CD8-positive, alpha-beta T cell (primary cell): ENCODE measurements at places on chromosomes 6 and 20. TPM values are rescaled to one million over a fixed set of nuclear protein-coding genes. Genes with fewer than 3 reads are reported as not detected.

DNA sequence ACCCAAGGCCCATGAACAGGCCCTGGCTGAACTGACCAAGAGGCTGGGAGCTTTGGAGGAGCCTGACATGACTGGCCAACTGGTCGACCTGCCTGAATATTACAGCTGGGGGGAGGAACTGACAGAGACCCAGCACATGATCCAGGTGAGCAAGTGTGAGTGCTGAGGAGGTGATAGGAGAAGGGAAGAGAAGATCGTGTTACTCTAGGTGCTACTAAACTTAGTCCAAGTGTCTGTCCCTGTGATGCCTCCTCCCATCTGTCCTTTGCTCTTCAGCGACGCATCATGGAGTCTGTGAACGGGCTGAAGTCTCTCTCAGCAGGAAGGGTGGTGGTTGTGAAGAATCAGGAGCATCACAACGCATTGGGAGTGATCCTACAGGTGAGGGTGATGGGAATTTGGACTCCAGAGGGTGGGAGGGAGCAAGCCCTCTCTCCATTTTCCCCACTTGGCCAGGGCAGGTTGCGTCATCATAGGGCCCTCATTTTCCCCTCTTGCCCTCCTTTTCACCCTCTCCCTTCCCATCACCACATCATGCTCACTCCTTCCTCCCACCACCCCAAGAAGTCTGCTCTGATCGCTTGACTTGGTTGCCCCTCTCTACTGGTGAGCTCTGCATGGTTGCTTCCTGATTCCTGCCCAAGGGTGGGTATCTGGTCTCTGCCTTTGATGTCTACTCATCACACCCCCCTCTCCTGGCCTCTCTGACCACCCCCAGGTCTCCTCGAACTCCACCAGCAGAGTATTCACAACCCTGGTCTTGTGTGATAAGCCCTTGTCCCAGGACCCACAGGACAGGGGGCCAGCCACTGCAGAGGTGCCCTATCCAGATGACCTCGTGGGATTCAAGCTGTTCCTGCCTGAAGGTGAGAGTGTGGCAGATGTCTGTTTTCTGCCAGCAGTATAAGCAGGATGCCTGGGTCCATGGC is 4.7 kb downstream of the DXO start:
- no peak for DNase-seq

DNA sequence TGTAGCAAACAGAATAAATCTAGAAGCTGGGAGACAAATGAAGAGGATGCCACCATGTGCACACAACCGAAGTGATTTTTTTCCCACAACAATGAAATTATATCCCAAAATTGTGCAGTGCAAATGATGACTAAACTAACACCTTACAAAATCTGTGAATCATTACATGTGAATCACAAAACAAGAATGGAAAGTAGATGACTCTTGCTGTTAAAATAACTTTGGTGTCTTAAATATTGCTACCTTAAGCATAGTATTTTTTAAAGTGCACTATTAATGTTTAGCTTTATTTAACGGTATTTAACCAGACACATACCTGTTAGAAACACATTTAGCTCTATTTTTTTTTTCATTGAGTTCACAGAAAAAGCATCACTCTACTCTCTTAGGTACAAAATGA is 190.8 kb downstream of the TBC1D32 start:
- no peak for DNase-seq

- no peak for DNase-seq
These were observed 62.8 kb upstream of the SCP2D1 start for GRCh38 chr20:18750735-18751134.

The MUCL3 gene
- not detected for total RNA-seq

GRCh38 chr6:114989279-114989964 is 646.6 kb upstream of the HS3ST5 start:
- no peak for DNase-seq

DNA sequence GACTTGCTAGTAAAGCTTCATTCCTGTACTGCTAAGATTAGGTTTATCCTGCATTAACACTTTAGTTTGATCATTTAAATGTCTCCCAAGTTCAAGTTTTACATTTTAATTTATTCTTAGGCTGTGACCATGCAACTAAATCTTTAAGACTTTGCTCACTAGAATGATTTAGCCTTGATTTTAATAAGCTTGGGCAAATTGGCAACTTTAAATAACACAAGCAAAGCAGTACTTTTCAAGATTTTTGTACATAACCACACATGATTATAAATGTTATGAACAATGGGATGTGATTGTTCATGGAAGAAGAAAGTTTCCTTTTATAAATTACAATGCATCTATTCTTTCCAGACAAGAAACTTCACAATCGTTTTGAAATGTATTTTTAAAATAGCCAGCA is 948.0 kb upstream of the EPHA7 start:
- DNase-seq = no peak

The CCR6 gene
- 10.3 TPM for total RNA-seq

The COL19A1 gene
- 0.33 TPM for total RNA-seq

- DNase-seq = no peak
These were observed 299.1 kb upstream of the PRDM1 start for GRCh38 chr6:105786890-105787655.

The CDYL gene
- 35.9 TPM for total RNA-seq

DNA sequence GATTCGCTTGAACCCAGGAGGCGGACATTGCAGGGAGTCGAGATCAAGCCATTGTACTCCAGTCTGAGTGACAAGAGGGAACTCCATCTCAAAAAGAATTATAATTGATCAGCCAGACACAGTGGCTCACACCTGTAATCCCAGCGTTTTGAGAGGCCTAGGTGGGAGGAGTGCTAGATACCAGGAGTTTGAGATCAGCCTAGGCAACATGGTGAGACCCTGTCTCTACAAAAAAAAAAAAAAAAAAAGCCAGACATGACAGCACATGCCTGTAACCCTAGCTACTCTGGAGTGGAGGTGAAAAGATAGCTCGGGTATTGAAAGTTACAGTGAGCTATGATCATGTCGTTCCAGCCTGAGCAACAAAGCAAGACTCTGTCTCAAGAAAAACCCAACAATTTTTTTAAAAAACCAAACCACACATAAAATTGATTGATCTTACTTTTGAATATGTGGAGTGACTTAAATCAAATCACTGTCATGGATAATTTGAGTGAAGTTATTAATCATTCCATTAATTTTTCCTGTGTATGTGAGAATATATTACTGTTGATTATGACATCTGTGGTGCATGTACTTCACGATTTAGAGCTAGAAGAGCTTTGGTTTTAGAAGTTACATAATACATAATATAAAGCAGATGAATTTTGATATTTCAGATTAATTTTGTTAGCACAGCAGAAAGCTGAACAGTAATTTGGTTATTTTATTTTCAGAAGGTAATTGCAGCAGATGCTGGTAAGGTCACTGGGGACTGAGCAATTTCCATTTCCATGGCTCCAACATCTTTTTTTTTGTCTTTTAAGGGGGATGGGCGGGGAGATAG is 34.4 kb downstream of the NCOA7 start:
- DNase-seq = no peak

DNA sequence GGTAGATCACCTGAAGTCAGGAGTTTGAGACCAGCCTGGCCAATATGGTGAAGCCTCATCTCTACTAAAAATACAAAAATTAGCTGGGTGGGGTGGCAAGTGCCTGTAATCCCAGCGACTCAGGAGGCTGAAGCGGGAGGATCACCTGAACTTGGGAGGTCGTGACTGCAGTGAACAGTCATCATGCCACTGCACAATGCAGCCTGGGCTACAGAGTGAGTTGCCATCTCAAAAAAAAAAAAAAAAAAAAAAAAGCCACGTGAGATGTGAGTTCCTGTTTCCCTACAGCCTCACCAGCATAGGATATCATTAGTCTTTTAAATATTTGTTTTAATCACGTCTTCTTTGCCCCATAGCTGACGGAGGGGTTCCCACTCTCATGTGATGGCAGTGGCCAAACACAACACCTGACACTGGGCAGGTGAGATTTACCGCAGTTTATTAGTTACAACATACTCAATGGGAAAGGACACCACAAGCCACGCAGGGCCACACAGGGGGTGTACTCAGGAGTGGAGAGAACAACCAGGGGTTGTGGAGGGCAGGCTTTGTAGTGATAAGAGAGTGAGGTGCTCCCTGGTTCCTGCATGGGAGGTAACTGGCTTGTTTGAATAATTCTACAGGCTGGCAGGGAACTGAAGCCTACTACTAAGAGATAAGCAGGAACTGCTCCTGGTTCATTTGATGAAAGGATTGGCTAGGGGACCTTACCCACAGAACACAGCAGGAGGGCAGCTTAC is 4.6 kb upstream of the LZTS3 start:
- no peak for DNase-seq

DNA sequence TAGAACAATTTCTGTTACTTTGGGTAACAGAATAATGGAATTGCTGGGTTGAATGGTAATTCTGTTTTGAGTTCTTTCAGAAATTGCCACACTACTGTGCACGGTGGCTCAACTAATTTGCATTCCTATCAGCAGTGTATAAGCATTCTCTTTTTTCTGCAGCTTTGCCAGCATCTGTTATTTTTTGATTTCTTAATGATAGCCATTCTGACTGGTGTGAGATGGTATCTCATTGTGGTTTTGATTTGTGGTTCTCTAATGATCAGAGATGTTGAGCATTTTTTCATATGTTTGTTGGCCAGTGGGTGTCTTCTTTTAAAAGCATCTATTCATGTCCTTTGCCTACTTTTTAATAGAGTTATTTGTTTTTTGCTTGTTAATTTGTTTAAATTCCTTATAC is 846.8 kb downstream of the KIF16B start:
- no peak for DNase-seq
